ENCODE measurements at places on chromosomes 7 and 10.

DNA sequence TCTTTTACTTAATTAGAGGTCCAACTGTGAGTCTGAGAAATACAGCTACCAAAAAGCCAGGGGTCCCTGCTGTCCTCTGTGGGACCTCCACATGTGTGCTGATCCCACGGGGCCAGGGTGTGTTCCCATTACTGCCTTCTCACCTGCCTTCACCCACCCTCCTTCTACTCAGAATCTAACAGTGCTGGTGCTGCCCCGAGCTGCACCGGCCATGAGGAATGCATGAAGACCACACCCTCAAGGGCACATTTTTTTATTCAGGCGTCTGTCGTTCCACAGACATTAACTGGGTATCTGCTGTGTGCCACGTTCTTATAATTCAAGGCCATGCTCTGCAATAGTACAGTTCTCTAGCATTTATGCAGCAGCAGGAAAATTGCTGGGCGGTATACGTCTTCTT, 188.5 kb upstream of the PFKP start:
- DNase-seq: no peak

GRCh38 chr10:51659344-51659743, 40.1 kb downstream of the CSTF2T start:
- DNase-seq: no peak

GRCh38 chr7:106514881-106515280, 146.1 kb downstream of the CCDC71L start:
- no peak for DNase-seq

DNA sequence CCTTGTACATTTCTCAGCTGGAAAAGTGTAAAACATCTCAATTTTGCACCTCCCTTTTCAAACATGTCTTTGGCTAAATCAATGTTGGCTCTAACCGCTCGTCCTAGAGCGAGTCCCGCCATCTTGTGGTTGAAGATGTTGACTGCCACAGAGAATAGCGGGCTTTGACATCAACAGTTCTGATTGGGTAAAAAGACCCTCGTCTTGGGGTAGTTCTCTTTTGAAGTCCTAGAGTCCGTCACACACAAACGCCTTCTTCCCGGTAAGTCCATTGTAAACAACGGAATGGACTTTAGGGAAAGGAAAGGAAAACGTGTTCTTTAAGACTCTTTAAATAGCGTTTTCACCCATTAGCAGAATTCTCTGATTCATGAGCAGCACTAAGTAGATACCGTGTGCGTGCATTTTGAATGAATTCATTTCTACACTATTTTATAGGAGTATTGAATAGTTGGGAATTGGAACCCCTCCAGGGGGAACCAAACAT, 452 bp upstream of the RPP30 start:
- DNase-seq: peak; percentile 84

GRCh38 chr7:114663502-114663901, 248.9 kb downstream of the FOXP2 start:
- no peak for DNase-seq

GRCh38 chr10:72709041-72709440, 17.1 kb downstream of the MCU start:
- no peak for DNase-seq
